A549 treated with ZK216348 at 1 μM for 4 hours (cell line): ENCODE measurements at places on chromosomes 3 and 15. TPM values are rescaled to one million over a fixed set of nuclear protein-coding genes. Genes with fewer than 3 reads are reported as not detected.

Gene P2RY12
- not detected in 5 replicates for total RNA-seq

Gene ZNF660
- not detected in 5 replicates for total RNA-seq

Gene ZBTB20
- 0.51 to 1.4 TPM (median 1.2 TPM) in 5 replicates for total RNA-seq

Gene PPP1R14D
- 0.24 to 0.41 TPM in 2 of 5 replicates, not detected in the others for total RNA-seq

Gene LMCD1
- total RNA-seq = 59.3 to 69.5 TPM (median 66.2 TPM) in 5 replicates

Gene CPEB1
- total RNA-seq = 2.8 to 3.9 TPM (median 3.0 TPM) in 5 replicates

Gene GCSAM
- total RNA-seq = not detected in 5 replicates

Gene CHRM5
- total RNA-seq = 0.07 TPM in 1 of 5 replicates, not detected in the others

Gene ESYT3
- 0.54 to 0.84 TPM (median 0.65 TPM) in 5 replicates for total RNA-seq

Gene RFT1
- 18.8 to 29.2 TPM (median 26.9 TPM) in 5 replicates for total RNA-seq

Gene ANKRD34C
- not detected in 5 replicates for total RNA-seq

Gene NDUFB4
- 193 to 412 TPM (median 222 TPM) in 5 replicates for total RNA-seq

Gene MANF
- total RNA-seq = 114 to 136 TPM (median 118 TPM) in 5 replicates

Gene CPN2
- total RNA-seq = not detected in 5 replicates

Gene PRR20G
- total RNA-seq = 0.35 to 0.56 TPM (median 0.44 TPM) in 5 replicates

Gene ADAMTS17
- 0.18 to 0.34 TPM in 2 of 5 replicates, not detected in the others for total RNA-seq

Gene GP5
- total RNA-seq = not detected in 5 replicates

Gene CADM2
- total RNA-seq = 0.38 to 0.46 TPM in 2 of 5 replicates, not detected in the others

Gene MAP1A
- total RNA-seq = 0.62 to 0.81 TPM (median 0.78 TPM) in 5 replicates

Gene GABRG3
- 0.36 to 1.4 TPM (median 0.42 TPM) in 5 replicates for total RNA-seq

Gene TMEM212
- total RNA-seq = not detected in 5 replicates

Gene OR5K2
- not detected in 5 replicates for total RNA-seq

Gene CDC25A
- total RNA-seq = 8.9 to 11.5 TPM (median 9.2 TPM) in 5 replicates

Gene GOLGA6L7
- not detected in 5 replicates for total RNA-seq

Gene CGNL1
- total RNA-seq = 0.71 to 1.1 TPM (median 0.85 TPM) in 5 replicates

Gene CHRNA7
- total RNA-seq = 2.8 to 5.2 TPM (median 3.6 TPM) in 5 replicates

Gene ROBO1
- total RNA-seq = 11.9 to 20.0 TPM (median 16.2 TPM) in 5 replicates

Gene PLEKHO2
- 5.1 to 6.1 TPM (median 5.9 TPM) in 5 replicates for total RNA-seq

Gene MCTP2
- total RNA-seq = not detected in 5 replicates
